ENCODE measurements at places on chromosomes 2 and 18.

- DNase-seq = no peak
Observed at GRCh38 chr2:241905716-241906377, 36.3 kb downstream of the RTP5 start.

- DNase-seq = no peak
Observed at GRCh38 chr2:110106642-110107041, 9.0 kb downstream of the MALL start.

GRCh38 chr2:84327645-84328249 is 131.3 kb downstream of the SUCLG1 start:
- DNase-seq = no peak

- no peak for DNase-seq
Observed at GRCh38 chr2:174779361-174779928, 15.2 kb upstream of the CHRNA1 start.

DNA sequence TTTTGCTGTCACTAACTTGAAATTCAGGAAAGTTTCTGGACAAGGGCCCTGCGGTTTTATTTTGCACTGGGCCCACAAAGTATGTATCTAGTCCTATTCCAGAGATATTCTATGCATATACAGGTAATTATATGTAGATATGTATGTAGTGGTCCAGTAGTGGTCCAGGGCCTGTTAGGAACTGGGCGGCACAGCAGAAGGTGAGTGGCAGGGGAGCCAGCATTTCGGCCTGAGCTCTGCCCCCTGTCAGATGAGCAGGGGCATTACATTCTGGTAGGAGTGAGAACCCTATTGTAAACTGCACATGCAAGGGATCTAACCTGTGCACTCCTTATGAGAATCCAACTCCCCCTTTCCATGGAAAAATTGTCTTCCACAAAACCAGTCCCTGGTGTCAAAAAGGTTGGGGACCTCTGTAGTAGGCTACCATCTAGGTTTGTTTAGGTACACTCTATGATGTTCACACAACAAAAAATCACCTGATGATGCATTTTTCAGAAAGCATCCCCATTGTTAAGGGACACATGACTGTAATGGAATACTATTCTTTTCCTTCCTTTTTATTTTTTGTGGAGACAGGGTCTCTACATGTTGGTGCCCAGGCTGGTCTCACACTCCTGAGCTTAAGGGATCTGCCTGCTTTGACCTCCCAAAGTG is 2.8 kb upstream of the PPP4R3B start:
- no peak for DNase-seq

DNA sequence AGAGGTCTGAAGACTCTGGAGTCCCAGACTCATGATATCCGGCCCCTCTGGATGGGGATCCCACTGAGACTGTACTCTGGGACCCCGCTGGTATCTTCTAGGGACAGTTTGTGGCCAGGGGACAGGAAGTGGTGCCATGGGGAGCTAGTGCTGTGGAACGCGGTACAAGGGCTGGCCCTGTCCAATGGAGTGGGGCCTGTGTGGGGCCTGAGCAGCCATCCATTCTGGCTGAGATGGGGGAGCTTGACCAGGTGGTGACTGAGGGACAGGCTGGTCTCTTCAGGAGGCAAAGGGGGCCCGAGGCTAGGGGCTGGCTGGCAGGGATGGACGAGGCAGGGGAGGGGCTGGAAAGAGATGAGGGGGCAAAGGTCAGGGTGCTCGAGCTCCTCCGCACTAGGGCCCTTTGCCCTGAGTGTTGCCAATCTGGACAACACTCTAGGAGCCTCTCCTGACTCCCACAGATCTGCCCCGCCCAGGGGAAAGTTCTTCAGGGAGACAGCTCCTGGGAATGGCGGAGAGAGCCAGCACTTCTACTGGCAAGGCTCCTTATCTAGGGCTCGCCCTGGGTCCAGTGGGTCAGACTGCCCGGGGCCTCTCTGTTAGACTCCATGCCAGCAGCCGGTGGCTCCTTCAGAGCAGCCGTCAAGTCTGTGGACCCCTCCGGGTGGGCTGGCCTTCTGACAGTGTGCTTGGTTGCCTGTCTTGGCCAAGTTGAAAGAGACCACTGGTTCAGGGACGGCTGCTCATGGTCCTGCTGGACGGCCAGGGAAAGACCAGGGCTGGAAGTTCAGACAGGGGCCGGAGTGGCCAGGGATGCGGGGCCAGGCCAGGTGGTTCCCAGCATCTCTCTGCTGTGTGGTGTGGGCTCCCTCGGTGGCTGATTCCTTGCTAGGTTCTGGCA is 12.3 kb downstream of the MALL start:
- no peak for DNase-seq

GRCh38 chr2:44674473-44675284 is 266.8 kb upstream of the SIX3 start:
- DNase-seq = no peak

DNA sequence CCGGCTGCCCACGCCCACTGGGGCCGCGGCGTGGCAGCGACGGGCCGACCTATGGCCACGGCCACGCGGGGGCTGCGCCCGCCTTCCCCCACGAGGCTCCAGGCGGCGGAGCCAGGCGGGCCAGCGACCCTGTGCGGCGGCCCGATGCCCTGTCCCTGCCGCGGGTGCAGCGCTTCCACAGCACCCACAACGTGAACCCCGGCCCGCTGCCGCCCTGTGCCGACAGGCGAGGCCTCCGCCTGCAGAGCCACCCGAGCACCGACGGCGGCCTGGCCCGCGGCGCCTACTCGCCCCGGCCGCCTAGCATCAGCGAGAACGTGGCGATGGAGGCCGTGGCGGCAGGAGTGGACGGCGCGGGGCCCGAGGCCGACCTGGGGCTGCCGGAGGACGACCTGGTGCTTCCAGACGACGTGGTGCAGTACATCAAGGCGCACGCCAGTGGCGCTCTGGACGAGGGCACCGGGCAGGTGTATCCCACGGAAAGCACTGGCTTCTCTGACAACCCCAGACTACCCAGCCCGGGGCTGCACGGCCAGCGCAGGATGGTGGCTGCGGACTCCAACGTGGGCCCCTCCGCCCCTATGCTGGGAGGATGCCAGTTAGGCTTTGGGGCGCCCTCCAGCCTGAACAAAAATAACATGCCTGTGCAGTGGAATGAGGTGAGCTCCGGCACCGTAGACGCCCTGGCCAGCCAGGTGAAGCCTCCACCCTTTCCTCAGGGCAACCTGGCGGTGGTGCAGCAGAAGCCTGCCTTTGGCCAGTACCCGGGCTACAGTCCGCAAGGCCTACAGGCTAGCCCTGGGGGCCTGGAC is 253.2 kb downstream of the GLI2 start:
- no peak for DNase-seq

DNA sequence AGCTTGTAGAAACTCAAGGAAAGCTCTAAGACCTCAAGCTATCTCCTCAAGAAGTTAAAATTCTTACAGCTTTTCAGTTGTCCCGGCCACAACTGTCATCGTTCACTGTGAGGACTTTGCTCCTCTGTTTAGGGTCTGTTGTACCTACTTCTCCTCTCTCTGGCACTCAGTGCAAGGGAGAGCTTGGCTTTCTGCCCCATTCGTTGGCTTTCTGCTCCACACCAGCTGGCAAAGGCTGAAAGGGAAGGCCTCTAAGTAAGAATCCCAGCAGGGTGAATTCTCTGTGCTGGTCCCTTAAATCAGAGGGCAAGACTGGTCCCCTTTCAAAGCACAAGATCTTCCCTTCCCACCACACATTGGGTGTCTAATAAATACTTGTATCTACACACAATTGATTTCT is 17.3 kb downstream of the ZBTB7C start:
- DNase-seq = no peak

GRCh38 chr18:57635003-57635822 is 13.6 kb upstream of the NARS1 start:
- no peak for DNase-seq

All from cerebellar nuclear complex (tissue), 1 donor.